ENCODE measurements at places on chromosomes 5 and 9. TPM values are rescaled to one million over a fixed set of nuclear protein-coding genes. Genes with fewer than 3 reads are reported as not detected.

GRCh38 chr5:129904667-129905472 is 605 bp downstream of the CHSY3 start:
- H3K4me1 ChIP-seq: no peaks in the 10 kb centered on the region
- H3K36me3 ChIP-seq: no peaks in the 10 kb centered on the region
- peaks cover 13% of the 10 kb centered on the region for H3K27me3 ChIP-seq
- DNase-seq: peak; percentile 34
- peak overlapping the region; percentile 70 for H3K4me3 ChIP-seq

DNA sequence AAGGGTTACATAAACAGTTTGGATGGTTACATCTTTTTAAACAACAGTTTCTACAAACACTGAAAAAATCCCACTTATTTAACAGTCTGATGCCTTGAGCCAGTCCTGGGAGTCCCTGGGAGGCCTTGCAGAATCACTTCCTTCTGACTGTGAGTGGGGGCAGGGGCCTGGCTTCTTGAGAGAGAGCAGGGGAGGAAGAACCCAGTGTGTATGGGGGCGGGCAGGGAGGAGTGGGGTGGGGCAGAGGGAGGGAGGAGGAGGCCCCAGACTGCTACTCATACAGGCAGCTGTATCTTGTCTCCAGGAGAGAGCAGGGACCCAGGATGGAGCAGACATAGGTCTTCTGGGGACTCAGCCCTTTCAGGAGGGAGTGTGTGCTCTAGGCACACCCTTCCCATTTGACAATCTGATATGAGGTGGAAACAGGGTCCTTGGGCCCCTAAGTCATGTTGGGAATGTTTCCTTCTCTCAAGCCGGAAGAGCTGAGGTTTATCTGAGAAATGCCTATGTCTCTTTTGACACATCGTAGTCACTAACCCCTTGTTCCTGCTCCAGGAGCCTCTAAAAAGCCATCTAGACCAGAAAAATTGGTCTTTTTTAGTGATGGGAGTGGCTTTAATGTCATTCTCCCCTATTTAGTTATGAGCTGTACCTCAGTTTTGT is 52.8 kb downstream of the IRF1 start:
- H3K27ac ChIP-seq: no peak overlapping the region
- no peaks in the 10 kb centered on the region for H3K27me3 ChIP-seq
- no peak overlapping the region for H3K4me3 ChIP-seq
- H3K36me3 ChIP-seq: no peaks in the 10 kb centered on the region
- H3K4me1 ChIP-seq: no peaks in the 10 kb centered on the region

DNA sequence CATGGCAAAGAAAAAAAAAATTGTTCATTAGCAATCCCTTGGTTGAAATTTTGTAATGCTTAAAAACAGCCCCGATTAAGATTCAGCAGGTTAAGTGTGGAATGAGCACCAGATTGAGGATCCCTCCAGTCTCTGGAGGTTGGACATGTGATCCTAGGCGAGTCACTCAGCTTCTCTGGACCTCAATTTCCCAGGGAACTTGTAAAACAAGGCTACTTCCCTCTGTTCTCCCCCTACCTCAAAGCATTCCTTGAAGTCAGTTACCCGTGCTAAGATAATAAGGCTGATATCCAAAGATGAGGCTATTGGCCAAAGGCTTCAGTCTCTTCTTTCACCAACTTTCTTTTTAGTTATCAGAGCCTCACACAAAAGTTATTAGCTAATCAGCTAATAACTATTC is 2.9 kb downstream of the KLHL3 start:
- DNase-seq: no peak
- H3K4me1 ChIP-seq: peaks cover 8% of the 10 kb centered on the region
- no peaks in the 10 kb centered on the region for H3K36me3 ChIP-seq
- no peak overlapping the region for H3K27ac ChIP-seq
- H3K27me3 ChIP-seq: no peaks in the 10 kb centered on the region

DNA sequence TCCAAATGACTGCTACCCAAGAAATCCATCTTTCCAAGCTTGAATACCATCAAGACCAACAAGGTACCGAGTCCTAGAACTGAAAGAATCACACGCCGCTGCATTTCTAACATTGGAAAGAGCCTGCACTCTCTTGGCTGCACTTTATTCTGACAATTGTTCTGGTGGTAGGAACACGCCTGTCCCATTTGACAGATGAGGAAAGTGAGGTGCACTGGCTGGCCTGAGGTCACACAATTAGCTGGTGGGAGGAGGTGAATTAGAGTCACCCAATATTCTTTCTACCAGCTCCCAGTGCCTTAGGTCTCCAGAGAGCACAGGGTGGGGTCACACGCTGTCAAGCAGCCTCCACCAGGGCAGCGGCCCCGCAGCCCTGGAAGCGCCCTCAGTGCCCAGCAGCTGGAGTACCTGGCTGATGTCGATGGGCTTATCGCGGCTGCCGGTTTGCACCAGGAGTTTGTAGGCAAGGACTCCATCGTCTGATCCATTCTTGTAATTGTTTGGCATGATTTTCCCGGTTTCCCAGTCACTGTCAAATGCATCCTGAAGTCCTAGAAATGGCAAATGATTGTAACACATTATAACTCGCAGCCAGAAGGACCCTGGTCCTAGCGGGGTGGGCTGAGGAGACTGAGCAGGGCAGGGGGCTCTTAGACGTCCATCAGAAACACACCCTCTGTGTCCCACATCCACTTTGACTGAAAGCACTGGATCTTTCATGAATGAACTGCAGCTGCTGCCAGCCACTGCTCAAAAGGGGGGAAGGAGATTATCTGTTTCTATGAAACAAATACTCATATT is 55.1 kb downstream of the PTCH1 start:
- no peak for DNase-seq
- H3K36me3 ChIP-seq: peaks cover 38% of the 10 kb centered on the region
- peaks cover 6% of the 10 kb centered on the region for H3K4me1 ChIP-seq
- H3K27ac ChIP-seq: no peak overlapping the region

DNA sequence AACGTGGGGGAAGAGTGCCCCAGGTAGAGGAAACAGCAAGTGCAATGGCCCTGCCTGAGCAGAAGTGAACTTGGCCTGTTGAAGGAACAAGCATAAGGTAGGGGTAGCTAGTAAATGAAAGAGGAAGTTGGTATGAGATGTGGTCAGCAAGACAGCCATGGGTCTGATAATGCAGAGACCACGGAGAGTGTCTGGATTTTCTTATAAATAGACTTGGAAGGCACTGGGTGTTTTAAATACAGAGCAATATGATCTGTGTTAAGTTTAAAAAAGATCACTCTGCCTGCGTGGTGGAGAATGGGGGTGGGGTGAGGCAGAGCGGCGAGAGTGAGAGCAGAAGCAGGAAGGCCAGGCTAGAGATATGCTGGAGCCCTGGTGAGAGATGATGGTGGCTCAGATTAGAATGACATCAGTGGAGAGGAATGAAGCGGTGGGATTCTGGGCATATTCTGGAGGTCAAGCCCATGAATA is 4.2 kb downstream of the ADAM19 start:
- no peaks in the 10 kb centered on the region for H3K27me3 ChIP-seq
- H3K4me1 ChIP-seq: no peaks in the 10 kb centered on the region
- H3K4me3 ChIP-seq: peak overlapping the region; percentile 31
- H3K27ac ChIP-seq: no peak overlapping the region
- no peak for DNase-seq

DNA sequence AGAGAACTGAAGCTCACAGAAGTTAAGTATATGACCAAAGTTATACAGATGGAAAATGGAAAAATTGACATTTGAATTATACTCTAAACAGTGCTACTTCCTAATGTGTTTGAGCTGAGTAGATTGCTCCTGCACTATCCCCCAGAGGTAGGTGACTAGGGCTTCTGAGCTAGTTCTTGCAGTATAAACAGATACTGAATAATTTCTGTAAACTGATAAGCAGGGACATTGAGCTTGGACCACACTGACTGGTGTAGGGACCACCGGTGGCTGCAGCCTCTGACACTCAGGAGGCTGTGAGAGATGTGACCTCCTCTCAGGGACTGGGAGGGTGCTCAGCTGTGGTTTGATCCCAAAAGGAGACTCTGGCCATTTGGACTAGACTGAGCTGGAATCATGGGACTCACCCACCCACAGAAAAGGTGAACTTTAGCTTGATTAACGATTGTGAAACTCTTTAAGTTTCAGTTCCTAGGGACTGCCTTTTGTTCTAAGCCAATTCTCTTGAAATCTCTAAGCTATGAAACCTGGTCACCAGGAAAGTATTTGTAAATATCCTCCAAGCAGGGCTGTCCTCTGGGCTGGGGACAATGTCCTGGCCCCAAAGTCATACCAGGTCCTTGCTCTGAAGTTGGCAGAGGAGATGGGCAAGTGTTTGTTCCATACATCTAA is 291.5 kb downstream of the SEC61B start:
- no peaks in the 10 kb centered on the region for H3K27me3 ChIP-seq
- DNase-seq: no peak
- H3K36me3 ChIP-seq: no peaks in the 10 kb centered on the region
- no peak overlapping the region for H3K27ac ChIP-seq
- no peaks in the 10 kb centered on the region for H3K4me1 ChIP-seq

DNA sequence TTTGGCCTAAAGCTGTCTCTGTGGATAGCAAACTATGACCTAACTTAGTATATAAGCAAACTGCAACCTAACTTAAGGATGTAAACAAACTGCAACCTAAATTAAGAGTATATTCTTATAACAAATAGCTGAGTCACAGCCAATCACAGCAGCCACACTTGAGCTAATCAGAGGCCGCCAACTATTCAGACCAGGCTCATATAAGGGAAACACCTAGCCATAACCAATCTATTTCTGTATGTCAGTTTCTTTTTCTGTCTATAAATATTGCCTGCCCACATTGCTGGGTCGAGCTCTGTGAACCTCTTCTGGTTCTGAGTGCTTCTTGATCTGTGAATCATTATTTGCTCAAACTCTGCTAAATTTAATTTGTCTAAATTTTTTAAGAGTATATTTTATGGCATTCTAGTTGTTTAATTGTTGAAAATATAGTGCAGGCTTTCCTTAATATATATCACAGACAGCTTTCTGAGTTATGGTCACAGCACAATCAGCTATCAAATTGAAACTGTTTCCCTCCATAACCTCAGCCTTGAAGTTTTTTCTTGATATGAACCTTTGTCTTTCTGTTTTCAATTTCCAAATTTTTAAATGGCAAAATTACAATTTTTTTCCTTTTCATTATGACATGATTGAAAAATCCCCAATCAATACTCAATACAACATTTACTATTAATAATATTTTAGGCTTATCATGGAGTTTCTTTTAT is 327.1 kb upstream of the NUDT12 start:
- H3K36me3 ChIP-seq: no peaks in the 10 kb centered on the region
- no peak for DNase-seq
- H3K4me3 ChIP-seq: no peak overlapping the region
- H3K4me1 ChIP-seq: no peaks in the 10 kb centered on the region

DNA sequence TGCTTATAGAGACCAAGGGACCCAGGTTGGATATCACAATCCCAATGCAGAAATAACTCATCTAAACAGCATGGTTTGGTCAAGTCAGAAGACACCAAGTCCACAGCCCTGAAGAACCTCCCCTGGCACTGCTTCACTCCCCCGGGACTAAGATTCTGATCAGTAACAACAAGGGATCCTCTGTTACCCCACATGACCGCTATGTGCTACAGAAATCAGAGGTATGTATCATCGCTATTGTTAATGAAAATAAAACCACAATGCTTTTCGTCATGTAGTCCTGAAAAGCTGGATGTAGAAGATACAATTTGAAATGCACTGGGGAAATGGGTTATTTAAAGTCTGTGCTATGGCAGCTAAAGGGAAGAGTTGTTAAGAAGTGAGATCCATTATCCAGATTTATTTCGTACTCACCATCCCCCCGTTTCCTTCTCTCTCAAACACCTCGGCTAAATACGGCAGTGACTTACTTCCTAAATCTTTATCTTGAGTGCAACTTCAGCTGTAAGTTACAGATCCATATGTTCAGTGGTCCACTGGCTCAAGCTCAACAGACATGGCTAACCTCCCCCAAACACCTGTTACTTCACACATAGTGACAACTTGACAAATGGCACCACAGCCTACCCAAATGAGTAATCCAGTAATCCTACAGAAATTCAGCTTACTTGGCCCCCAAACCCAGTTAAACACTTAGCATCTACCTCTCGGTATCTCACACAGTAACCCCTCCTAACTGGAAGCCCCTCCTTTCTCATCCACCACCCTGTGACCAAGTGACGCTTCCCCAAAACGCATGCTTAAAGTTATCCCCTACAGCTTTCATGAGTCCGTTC is 129.2 kb downstream of the MYO10 start:
- peaks cover 3% of the 10 kb centered on the region for H3K4me1 ChIP-seq
- no peak for DNase-seq
- H3K27ac ChIP-seq: no peak overlapping the region
- H3K36me3 ChIP-seq: no peaks in the 10 kb centered on the region
- H3K4me3 ChIP-seq: no peak overlapping the region

GRCh38 chr5:88888291-88888690 is 5.3 kb upstream of the MEF2C start:
- H3K36me3 ChIP-seq: no peaks in the 10 kb centered on the region
- no peak for DNase-seq
- H3K4me3 ChIP-seq: 0 out of 3 replicates have a peak overlapping the region, but pooled peaks have one; percentile 15

DNA sequence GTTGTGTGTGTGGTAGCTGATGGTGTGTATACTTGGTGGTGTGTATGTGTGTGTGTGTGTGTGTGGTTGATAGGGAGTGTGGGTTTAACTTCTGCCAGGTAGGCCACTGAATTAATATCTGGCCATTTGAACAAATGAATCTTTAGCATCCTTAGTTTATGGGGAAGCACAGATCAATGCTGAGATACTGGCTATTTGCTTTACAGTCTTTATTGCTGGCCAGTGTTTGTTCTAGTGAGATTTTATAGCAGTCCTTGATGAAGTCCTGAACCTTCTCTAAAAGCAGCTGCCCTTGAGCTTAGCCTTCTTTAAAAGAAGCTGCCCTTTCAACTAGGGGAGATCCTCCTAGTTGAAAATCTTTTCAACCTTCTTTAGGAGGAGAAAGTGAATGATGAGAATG is 69.3 kb downstream of the MACIR start:
- H3K4me1 ChIP-seq: no peaks in the 10 kb centered on the region
- no peaks in the 10 kb centered on the region for H3K27me3 ChIP-seq
- DNase-seq: no peak
- no peak overlapping the region for H3K4me3 ChIP-seq
- H3K27ac ChIP-seq: no peak overlapping the region

RANBP3L gene
- not detected for total RNA-seq

ZNF608 gene
- 63.7 TPM for total RNA-seq

SAXO1 gene
- 0.09 TPM for total RNA-seq

QRFP gene
- total RNA-seq: not detected

PRUNE2 gene
- 9.7 TPM for total RNA-seq

MIER3 gene
- total RNA-seq: 44.8 TPM

DMRT3 gene
- not detected for total RNA-seq
